CD4-positive, alpha-beta T cell treated with Interleukin-15 for 1 hour (primary cell): ENCODE measurements at places on chromosomes 4 and X.
A peak's percentile ranks its signal among the peaks of the same experiment; 100 is the strongest.

GRCh38 chr4:56622176-56622575, 58.9 kb downstream of the HOPX start:
- DNase-seq = no peak

- DNase-seq = no peak
Measured at GRCh38 chr4:111127841-111128240, 505.0 kb upstream of the PITX2 start.

DNA sequence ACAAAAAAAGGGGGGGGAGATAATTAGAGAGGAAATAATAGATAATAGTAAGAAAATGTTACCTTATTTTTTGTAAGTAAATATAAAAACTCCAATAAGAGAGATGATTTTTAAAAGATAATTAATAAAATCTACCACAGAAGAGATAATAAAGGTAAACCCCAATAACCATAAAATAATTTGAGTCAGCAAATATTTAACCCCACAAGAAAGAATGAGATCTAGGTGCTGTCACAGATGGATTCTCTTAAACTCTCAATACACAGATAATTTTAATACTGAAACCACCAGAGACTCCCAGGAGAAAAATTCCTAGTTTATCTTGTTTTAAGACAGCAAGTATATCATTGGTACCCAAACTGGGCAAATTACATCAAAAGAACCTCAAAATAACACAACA, 341.4 kb downstream of the ANK2 start:
- no peak for DNase-seq

- no peak for DNase-seq
Measured at GRCh38 chrX:1190596-1191145, 21.8 kb downstream of the CRLF2 start.

- no peak for DNase-seq
Measured at GRCh38 chr4:168573870-168574269, 77.0 kb downstream of the PALLD start.

GRCh38 chr4:4856071-4857000, 3.1 kb upstream of the MSX1 start:
- DNase-seq = no peak

DNA sequence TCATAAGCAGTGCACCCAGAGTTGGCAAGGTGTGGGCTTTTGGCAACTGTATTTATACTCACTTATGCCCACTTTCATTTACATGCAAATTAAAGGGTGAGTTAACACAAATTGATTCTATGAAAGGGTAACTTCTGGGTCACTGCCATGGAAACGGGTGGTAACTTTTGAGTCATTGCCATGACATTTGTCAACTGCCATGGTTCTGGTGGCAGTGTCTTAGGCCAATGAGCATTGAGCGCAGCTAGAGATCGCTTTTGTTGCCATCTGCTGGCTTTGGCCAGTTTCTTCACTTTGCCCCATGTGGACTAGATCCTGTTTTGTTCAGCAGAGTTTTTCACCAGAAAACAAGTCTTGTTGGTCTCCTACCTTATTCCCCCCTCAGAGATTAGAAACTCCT, 170.8 kb upstream of the NUDT6 start:
- no peak for DNase-seq

DNA sequence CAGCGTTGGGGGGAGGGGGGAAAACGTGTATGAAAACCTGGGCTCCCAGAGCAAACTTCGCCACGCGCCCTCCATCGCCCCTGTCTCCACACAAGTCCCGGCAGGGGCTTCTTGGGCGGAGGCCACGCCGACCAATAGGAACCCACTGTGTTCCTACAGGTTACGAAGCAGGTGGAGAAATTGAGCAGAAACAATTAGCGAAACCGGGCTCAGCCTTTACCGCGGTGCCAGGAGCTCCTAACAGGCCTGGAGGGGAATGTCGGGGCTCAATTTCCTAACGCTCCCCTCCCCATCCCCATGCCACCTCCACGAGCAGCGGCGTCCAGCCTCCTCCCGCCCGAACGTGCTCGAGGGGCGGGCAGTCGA, 589 bp upstream of the KIT start:
- no peak for DNase-seq

- no peak for DNase-seq
Measured at GRCh38 chr4:100739426-100739825, 221.6 kb upstream of the EMCN start.

DNA sequence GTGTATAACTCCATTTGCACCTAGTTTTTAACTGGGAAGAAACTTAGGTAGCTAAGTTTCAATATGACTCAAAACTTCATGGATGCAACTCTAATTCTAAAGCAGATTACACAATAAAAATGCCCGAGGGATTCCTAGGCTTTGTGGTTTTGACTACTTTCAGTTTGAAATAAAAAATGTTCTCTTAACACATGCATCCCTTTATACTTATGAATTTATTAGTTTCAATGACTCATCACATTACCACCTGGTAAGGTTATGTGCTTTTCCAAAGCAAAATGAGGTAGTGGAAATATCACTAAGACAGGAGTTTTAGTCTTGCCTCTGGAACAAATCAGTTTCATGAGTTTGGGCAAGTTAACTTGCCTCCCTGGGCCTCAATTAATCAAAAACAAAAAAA, 125.5 kb downstream of the OPHN1 start:
- DNase-seq = no peak

DNA sequence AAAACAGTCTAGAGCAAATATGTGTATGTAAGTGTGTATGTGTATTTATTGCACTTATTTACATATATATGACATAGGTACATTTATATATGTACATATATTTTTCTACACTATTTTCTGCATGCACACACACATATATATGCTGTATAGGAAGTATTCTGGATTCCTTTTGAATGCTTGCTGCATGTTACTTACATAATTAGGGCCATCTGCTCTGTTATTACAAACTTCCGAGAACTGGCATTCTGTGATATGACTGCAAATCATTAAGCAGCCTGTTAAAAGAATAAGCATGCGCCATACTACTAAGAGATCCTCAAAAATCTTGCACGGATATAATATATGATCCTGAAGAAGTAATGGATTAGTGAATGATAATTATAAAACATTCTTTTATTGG, 1157.6 kb upstream of the TENM3 start:
- DNase-seq = no peak

DNA sequence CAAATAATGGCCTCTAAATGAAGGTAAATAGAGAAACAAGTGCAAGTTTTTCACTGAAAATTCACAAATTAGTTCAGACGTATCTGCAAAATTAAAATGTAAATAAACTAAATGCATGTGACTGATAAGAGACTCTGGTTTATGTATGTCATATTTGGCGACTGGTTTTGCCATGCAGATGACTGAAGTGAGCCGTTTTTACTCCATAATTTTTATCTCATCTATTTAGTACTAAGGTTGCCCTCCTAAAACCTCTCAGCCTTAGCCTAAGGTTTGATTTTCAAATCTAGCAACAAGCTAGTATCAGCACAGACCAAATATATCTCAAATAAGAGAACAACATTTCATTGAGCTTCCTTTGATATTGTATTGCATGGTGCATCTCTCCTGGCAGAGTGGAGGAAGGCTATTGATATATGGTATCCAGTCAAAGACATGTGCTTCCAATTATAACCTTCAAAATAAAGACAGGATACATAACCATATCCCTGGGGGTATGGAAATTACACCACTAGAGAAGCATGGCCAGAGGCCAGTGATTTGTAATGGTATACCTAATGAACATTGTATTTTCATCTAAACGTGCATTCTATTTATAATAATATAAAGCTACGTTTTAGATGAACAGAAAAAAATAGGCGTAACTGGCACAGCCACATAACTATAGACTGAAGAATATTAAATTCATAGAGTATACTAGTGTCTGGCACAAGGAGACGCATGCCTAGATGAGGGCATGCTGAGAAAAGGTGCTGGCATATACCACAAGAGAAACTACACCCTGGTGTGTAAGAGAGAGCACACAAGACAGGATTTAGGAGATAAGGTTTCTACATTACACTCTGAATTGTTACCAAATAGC, 392.6 kb upstream of the INTU start:
- no peak for DNase-seq

DNA sequence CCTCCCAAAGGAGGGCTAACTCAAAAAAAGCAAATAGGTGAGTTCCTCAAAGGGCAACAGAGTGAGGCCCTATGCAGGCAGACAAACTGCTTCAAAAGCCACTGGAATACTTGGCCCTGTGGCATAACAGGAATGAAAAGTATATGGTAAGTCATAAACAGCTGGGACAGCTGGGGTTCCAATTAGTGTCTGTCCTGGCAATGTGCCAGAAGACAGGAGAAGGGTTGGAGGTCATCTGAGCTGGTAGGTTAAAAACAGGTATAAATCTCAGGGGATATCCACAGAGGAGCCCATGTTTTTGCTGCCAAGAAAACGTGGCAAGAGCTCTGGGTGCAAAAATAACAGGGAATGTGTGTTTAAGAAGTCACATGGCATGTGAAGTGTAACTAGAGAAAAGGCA, 111.6 kb downstream of the APOOL start:
- DNase-seq = no peak

GRCh38 chrX:18441780-18442367, 16.5 kb downstream of the CDKL5 start:
- no peak for DNase-seq

- no peak for DNase-seq
Measured at GRCh38 chrX:38626296-38626695, 65.0 kb downstream of the TSPAN7 start.

DNA sequence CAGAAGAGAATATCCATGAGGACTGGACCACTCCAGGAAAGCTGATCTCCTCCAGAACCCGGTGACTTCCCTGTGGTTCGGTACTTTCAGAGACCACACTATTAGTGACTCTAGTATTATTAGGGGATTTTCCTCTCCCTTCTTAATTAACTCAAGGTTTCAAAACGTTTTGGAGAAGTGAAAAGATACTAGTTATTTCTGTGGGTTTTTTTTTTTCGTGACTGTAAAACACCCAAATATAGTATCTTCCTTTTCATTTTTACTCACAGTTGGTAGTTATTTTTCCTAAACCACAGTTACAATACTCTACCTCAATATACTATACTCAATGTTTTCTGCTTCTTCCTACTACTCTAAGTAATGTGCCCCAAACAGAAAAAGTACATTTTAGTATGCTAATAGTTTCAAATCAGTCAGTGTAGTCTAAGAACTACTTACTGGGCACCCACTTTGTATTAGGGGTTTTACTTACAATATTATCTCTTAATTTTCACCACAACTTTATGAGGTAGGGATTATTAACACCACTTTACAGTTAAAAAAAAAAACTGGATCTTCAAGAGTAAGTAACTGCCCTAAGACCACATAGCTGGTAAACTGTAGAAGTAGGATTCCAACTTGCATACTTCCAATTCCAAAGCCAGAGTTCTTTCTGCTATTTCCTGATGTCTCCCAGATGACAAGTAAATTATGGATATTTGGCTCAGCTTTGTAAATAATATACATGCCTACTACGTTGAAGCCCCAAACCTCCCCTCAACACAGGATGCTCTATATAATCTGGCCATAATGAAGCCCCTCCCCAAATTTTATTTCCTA, 45.0 kb downstream of the SLC9A7 start:
- DNase-seq = no peak

- no peak for DNase-seq
Measured at GRCh38 chr4:120777459-120777858, 145.1 kb downstream of the PRDM5 start.

DNA sequence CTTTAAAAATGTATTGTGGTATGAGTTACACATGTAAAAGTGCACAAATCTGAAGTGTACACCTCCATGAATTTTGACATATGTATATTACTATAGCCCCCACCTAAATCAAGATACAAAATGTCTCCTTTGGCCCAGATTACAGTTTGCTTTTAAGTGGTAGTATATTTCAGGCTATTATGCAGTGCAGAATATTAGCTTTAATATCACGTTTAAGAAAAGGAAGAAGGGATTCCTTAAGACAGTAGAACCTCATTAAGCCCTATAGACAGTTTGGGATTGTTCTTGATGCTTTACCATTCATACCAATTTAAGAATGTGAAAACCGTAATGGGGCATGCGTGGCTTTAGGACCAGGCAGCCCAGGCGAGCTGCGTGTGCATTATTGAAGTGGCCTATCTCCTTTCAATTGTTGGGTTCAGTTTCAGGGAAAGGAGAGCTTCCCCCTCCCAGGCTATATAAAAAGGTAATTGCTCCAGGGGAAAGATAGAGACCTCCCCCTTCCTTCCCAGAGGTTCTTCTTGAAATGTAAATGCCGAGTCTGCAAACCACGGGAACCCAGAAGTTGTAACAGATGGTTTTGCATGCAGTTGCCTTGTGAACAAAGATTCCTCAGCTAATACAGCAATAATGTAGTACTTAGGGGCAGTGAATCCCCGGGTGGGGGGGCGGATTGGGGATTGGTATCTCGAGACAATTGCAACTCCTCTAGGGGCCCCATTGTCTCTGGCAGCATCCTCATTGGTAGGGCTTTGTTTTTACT, 106.1 kb downstream of the UCHL1 start:
- DNase-seq = no peak

DNA sequence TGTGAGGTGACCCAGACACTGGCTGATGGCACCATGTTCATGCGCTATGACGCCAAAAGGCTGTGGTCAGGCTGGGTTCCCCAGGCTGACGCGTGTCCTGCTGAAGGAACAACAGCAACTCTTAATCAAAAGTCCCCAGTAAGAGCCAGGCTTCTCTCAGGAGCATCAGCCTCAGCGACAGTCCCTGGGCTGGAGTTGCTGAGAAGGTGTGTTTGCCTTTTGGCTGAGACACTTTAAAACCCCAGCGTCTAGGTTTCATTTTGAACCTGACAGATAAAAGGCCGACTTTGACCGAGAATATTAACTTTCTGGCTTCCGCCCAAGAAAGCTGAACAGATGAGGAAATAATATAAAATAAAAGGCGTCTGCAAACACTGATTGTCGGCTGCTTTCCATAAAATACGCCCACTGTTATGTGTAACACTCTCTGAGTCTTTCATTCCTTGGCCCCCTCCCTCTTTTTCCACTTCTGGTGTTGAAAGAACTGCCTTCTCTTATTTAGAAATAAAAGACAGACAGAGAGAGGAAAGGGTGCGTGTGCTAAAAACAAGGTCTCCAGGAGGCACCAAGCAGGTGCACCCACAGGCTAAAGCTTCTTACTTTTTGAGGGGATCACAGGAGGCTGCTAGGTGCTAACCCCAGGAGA, 373.6 kb downstream of the MID1IP1 start:
- DNase-seq = peak; percentile 53

DNA sequence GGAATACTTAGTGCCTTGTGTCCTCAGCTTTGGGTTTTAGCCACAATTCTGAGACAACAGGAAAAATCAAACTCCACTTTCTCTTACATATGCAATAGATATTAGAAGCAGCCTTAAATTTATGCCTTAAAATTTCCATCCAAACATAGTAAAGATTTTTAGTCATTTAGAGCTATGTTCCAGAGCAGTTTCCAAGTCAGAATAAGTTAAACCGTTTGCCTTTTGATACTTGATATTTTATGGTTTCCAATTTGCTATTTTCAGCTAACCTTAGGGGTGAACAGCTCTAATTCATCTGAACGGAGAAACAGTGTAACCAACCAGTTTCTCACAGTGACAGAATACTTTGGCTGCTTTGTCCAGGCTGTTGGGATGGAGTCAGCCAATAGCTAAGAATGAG, 125.8 kb upstream of the RXFP1 start:
- DNase-seq = no peak

DNA sequence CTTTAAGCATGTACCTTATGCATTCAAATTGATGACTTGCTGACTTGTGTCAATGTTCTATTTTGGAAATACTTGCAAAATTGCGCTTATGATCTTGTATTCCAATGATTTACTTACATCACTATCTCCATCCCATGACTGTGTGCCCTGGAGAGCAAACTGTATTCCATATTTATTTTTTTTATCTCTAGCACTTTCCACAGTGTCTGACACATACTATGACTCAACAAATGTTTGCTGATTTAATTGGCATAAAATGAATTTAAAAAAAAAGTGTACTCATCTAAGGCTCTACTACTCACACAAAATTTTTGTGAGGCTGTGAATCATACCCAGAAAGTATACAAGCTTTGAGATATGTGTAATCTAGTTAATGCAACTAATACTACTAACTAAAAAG, 1066.8 kb upstream of the ADGRL3 start:
- DNase-seq = no peak
